CD8-positive, alpha-beta memory T cell (primary cell): ENCODE measurements at places on chromosomes 3 and 15.

GRCh38 chr3:27349832-27350231 lies 19.4 kb downstream of the NEK10 start:
- DNase-seq, result no peak

DNA sequence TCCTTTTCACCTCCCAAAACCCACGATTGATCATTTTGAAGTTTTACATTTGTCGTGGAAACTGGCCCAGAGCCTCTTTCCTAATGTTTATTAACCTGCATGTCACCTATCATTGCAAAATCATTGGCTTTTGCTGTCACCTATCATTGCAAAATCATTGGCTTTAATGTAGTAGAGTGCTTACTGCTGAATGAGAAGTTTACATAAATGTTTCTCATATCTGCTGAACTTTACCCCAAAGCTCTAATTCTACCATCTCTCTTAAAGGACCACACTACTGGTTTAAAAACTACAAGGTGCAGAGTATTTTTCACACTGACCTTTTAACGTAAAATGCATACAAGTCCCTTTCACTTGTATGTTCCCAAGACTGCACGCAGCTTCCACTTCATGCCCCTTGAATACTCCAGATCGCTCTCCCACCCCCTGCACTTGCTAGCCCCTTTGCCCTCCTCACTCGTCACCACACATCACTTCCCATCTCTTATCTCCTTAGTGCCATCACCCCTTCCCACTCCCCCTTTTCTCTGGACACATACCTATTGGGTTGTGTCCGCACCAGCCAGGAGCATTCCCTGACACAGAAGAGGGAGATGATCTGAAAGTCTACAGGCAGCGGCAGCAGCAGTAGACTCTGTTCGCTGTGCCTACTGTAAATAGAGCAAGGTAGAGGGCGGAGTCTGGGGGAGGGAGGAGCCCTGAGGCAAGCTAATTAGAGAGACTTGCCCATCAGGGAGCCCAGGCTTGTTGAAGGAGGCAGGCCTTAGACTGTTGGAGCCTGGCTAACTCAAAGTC lies 30.2 kb upstream of the ATOSA start:
- no peak for DNase-seq

DNA sequence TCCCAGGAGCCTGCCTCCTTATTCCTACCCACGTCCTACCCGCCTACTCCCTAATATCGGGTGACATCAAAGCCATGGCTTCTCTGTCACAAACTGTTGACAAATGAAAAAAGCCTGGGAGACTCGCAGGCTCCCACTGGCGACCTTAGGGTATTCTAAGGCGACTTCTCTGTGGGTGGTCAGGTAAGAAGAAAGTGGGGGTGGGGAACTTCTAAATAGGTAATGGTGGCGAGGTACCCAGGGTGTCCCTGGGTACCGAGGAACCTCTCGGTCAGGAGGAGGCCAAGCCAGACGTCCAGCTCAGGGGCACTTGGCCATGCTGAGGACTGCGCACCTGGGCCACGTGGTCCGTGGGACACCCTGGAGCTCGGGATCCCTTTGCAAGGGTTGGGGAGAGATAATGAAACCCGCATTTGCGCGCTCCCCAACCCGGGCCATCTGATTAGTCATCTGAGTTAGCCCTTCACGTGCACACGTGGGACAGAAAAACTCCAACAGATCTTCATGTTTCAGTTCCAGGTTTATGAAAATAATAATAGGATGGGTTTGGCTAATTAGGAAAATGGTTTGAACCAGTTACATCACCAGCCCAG lies 78.2 kb downstream of the NR2F2 start:
- no peak for DNase-seq

DNA sequence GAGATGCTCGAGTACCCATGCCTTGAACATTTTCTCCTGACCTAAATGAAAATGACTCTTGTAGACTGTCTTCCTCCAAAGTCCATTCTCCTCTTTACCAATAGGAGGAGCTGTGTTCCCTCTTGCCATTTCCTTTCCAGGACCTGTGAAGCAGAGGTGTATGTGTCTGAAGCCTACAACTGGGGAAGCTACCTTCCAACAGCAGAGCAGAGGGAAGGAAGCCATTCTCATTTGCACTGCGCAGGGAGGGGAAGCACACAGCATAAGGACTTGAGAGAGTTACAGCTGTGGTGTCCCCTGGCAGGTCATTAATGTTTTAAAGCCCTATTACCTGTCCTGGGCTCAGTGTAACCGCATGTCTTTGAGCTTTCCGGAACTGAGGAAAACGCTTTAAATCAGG lies 38.7 kb downstream of the HSPBAP1 start:
- no peak for DNase-seq

DNA sequence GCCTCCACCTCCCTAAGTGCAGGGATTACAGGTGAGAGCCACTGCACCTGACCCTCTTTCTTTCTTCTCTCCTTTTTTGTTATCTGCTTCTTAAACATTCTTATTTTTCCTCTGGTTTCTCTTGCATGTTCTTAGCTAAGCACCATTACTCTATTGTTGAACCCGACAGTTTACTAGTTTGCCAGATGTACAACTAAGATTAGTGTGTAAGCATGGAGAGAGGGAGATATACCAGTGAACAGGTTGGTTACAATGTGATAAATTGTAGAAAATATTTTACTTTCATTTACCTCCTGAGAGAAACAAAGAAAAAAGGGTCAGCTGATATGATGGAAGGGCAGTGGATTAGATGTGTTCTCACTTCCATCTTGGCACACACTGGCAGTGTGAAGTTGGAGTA lies 4.9 kb downstream of the HAUS2 start:
- no peak for DNase-seq

- DNase-seq, result no peak
These were observed 19.2 kb downstream of the EID1 start for GRCh38 chr15:48896869-48897814.

DNA sequence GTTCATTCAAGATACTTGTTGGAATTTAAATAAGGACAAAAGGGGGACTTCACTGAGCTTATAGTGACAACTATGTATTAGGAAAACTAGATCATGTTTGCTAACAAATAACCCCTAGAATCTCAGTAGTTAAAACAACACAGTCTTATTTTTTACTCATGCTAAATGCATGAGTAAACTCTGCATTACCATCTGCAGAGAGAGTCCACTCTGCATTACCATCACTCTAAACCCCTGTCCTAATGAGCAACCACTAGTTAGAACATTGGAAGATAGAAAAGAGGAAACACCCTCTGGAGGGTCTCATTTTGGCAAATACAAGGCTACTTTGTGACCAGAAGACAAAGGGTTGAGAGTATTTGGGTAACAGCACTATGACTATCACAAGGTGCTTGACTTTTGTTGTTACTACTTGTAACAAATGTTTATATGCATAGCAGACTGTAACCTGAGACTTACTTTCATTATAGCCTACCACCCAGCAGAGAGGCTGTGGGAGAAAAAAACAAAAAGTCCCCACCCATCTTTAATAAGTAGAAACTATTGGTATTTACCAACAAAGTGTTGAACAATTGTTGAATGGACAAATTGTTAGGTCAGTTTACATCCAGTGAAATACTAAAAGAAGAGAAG lies 99.1 kb downstream of the OXSM start:
- no peak for DNase-seq

DNA sequence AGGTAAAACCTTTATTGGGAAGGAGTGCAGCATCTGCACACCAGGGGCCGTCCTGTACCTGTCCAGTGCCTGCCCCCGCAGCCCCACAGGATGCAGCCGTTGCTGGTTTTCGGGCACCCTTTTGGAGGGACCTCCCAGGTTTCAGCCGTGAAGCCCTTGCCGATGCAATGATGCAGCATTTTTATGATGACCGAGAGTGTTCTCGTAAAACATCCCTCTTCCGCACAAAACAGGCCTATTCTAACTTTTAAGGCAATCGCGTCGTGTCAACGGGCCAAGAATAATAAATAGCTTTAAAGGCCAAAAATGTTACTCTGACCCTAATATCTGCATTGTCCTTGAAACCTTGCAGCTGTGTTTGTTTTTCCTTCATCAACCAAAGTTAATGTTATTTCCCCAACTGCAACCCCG lies 126.1 kb downstream of the LRRK1 start:
- no peak for DNase-seq

DNA sequence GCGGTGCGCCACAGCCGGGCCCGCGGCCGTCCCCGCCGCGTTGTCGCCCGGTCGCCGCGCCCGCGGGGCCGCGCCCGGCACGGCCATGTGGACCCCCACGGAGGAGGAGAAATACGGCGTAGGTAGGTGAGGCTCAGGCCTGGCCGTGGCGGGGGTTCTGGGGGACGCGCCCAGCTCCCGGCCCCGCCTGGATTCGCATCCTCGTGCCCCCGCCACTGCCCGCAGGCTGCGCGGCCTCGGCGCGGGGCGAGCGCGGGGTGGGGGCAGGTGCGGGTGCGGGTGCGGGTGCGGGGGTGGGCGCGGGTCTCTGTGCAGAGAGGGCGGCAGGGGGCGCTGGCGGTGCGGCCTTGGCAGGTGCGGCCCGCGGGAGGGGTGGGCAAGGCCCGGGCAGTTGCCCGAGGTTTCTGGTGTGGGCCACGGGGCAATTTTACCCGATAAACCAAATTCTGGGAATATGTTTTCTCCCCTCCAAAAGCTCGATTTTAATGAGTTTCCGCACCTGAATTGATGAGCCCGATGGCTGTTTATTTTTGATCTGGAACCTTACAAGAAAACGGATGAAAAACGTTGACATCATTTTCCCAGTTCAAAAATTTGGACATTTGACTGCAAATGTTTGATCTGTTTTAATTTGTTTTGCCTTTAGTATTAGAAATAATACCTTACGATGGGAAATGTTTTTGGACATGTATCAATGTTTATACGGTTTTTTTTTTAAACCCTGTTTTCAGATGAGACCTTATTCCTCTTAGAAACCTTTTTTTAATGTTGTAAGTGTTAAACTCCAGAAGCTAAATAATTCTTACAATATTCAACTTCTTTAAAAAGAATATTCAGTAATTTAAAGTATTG lies 678 bp downstream of the DOCK3 start:
- peak; percentile 26 for DNase-seq

- no peak for DNase-seq
These were observed 48.8 kb downstream of the ACAP2 start for GRCh38 chr3:195394024-195394423.

DNA sequence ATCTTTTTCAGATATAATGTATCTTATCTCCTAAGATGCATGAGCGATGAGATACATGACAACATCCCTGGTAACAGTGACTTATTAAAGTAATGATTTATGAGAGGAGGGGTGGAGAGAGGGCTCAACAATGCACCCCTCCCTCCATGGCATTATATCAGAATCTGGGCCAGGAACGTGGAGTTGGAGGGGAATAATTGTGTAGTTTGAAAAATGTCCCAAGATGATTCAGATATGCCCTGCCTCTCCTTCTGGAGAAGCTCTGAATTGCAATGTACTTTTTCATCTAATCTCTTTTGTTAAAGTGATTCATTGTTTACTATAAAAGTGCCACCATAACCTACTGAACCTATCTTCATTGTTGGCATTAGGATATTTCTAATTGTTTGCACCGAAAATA lies 86.5 kb downstream of the FRMD4B start:
- no peak for DNase-seq

- no peak for DNase-seq
These were observed 14.9 kb downstream of the SOX2 start for GRCh38 chr3:181726351-181727330.

- DNase-seq, result no peak
These were observed 79.8 kb downstream of the AGBL1 start for GRCh38 chr15:86159468-86159867.

GRCh38 chr3:194307849-194308248 lies 43.3 kb downstream of the CPN2 start:
- no peak for DNase-seq

DNA sequence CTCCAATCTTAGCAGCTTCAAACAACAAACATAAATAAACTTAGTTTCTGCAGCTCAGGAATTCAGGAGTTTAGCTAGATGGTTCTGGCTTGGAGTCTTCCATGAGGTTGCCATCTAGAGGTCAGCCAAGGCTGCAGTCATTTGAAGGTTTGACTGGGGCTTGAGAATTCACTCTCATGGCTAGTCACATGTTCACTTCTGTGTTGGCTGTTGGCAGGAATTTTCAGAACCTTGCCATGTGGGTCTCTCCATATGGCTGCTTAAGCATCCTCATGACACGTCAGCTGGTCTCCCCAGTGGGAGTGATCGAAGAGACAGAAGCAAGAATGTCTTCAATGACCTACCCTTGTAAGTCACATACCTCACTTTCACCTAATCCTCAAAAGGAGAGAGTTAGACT lies 269.2 kb upstream of the CNTN3 start:
- DNase-seq, result no peak

DNA sequence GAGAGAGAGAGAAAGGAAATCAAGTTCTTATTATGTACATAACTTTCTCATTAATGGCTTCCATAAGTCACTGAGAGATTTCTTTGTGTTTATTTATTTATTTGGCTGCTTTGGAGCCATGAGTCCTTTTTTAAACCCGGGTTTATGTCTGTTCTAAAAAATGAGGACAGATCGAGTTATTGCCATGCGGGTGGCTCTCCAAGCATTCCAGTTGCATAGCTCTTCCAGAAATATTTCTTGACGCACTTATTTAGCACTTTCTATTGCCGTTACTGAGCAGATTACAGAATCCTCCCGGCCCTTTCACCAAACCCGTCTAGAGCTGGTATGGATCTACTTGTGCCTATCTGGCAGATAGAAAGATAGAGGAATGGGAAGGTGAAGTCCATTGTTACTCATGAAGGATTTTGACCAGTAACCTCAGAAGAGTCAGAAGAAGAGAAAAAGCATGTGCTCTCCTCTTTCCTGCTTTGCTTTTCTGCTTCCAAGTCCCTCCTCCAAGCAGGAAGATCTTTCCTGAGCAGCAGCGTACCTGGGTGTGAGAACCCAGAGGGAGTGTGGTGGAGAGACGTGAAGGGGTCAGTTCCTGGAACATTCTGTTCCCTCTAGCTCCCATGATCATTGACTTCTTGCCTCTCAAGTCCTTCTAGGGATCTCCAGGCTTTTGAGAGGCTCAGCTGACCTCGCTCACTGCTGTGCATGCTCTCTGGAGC lies 112.8 kb downstream of the LPP start:
- no peak for DNase-seq

- DNase-seq, result no peak
These were observed 95.7 kb upstream of the C3orf80 start for GRCh38 chr3:160129459-160130061.

DNA sequence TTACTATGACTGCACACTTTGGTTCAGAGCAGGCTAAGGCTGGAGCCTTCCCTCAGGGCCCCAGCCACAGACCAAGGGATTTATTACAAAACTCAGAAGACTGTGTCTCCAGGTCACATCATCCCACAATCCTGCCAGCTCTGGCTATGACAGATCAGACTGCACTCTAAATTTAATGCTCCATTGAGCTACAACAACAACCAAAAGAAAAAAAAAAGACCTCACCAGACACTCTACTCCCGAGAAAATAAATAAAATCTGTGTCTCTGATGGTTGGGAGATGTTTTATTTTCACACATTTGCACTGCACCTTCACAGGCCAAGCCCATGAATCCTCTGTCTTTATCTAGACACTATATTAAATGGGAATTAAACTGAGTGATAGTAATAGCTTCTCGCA lies 50.8 kb upstream of the CTNNB1 start:
- DNase-seq, result no peak

DNA sequence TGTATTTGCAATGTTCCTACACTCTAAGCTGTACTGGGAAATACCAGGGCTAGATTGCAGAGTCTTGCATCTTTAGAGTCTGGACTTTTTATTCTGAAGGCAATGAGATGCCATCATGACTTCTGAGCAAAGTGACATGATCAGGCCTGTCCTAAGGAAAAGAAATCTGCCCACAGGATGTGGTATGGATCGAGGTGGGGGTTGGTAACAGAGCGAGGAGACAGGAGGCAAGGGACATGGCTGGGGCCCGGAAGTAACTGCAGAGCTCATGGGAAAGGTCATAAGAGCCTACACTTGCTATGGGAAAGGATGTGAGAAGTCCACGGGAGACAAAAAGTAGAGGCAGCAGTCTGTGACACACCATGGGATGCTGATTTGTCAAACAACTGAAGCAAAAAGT lies 121.5 kb downstream of the OXNAD1 start:
- no peak for DNase-seq

- no peak for DNase-seq
These were observed 76.0 kb upstream of the PRR20G start for GRCh38 chr3:127363891-127364290.
